CD4-positive, alpha-beta T cell treated with Interleukin-21 for 1 hour (primary cell): ENCODE measurements at places on chromosomes 6 and 20.

GRCh38 chr6:2741756-2742155, 9.0 kb downstream of the MYLK4 start:
- DNase-seq, result no peak

DNA sequence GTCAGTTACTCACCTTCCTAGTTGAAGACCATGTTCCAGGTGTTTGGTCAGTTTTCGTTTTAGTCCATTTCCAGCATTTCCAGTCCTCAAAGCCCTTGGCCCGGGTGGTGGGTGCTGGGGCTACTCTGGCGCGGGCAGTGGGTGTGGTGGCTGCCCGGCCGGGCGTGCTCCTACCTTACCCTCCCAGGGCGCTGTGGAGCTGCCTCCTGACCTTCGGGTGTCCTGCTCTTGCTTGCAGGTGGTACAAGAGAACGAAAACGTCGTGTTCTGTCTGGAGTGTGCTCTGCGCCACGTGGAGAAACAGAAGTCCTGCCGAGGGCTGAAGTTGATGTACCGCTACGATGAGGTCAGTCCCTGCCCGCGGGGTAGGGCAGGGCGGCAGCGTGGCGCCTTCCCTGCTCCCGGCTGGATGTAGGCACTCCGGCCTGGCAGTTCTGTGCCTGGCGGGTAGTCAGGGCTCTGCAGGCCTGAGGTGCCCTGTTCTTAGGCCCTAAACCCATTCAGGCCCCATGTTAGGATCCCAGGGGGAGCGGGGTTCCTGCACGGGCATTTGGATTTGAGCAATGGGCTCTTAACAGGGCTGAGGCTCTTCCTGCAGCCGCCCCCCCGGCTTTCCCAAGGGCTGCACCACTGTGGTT, 145.8 kb downstream of the DTNBP1 start:
- DNase-seq, result no peak

DNA sequence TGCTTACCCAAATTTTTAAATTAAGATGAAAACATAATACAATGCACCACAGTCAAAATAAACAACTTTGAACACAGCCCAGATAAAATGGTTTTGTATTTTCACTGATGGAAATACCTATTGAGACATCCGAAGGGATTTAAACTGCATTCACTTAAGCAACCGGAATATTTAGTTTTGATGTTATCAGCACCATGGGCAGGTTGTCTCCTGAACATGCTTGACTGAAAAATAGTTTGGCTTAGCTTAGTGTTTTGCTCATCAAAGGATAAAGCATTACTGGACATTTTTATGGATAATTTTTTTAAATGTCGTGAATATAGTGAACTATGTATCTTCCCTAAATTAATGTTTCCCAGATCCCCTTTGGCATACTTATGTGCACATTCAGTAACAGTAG, 177.5 kb downstream of the GJA1 start:
- DNase-seq, result no peak

DNA sequence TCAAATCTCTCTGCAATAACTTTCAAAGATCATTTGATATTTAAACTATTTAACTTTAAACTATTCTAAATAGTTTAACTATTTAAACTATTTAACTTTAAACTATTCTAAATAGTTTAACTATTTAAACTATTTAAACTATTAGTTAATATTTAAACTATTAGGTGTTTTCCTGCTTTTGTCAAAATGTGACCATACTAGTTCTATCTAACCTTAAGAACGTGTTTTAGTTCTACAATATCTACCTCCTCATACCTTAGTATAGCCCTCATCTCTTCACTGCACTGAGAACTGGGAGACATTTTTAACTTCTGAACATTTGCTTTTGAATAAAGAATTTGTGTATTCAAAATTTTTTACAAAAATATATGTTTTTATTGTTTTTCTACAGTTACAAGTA, 429.1 kb downstream of the ADGRB3 start:
- no peak for DNase-seq

GRCh38 chr6:8387942-8388437, 47.4 kb downstream of the SLC35B3 start:
- DNase-seq, result no peak

- no peak for DNase-seq
Measured at GRCh38 chr20:33967126-33967525, 26.6 kb upstream of the RALY start.

DNA sequence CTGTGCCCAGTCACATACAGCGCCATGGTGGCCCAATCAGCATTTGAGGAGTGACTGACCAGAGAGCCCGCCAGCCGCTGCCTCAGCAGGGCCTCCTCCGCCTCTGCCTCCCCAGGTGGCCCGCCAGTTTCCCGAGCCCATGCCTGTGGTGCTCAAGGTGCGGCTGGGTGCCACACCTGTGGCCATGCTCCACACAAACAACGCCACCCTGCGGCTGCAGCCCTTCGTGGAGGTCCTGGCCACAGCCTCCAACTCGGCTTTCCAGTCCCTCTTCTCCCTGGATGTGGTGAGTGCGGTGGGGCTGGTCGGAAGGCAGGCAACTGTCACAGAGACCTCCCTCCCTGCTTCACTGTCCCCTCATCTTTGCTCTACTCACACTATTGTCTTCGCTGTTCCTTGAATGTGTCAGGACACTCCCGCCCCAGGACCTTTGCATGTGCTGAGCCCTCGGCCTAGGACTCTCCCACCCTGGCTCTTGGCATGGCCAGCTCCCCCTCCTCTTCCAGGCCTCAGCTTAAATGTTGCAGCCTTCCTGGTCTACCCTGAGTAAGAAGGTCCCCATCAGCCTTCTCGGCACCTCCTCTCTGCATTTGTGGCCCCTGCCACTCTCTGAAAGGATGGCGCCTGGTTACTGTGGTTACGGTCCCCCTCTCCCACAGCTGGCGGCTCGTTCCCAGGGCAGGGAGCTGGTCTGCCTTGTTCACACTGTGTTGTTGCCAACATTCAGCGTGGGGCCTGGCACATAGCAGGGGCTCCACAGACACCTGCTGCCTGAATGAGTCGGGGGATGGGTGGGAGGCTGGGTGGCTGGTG, 11.8 kb upstream of the BPIFB6 start:
- DNase-seq, result no peak

DNA sequence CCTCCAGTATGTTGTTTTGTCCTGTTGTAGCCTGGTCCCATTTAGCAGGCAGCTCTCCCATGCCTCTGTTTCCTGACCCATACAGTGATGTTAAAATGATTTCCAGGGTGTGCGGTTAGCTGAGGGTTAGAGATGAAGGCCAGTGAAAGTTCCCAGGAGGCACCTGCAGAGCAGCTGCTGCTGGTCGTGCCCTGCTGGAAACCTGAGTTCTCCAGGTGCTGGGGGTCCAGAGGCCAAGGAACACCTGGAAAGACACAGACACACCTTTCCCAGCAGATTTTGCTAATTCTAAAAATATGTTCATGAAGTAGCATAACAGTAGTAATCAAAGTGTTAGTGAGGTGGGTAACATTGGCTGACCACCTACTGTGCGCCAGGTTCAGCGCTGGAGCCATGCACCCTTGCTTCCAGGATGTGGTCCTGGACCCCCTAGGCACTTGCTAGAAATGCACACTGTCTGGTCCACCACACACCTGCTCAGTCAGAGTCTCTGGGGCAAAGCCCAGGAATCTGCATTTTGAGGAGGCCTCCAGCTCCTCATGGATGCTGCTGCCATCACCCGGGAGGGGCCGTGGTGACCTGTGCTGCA, 118.7 kb downstream of the SYNDIG1 start:
- DNase-seq, result no peak
